Kidney capillary endothelial cell (primary cell): ENCODE measurements at places on chromosomes 2 and 18.

DNA sequence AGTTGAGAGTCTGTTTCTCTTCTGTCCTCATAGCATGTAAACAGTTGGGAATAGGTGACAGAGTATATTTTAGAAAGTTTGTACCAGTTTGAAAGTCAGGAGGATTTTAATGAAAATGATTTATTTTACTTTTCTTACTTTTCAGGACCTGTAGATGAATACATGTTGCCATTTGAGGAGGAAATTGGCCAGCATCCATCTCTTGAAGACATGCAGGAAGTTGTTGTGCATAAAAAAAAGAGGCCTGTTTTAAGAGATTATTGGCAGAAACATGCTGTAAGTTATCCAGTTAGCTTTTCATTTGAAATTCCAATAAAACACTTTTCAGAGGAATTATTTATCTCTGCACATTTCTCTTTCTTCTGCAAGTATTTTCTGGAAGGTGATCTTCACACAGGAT lies 81.1 kb downstream of the ACVR2A start:
- DNase-seq: no peak

GRCh38 chr18:74226156-74226555 lies 65.6 kb downstream of the CYB5A start:
- DNase-seq: no peak

GRCh38 chr18:596288-596881 lies 403 bp upstream of the CLUL1 start:
- no peak for DNase-seq

DNA sequence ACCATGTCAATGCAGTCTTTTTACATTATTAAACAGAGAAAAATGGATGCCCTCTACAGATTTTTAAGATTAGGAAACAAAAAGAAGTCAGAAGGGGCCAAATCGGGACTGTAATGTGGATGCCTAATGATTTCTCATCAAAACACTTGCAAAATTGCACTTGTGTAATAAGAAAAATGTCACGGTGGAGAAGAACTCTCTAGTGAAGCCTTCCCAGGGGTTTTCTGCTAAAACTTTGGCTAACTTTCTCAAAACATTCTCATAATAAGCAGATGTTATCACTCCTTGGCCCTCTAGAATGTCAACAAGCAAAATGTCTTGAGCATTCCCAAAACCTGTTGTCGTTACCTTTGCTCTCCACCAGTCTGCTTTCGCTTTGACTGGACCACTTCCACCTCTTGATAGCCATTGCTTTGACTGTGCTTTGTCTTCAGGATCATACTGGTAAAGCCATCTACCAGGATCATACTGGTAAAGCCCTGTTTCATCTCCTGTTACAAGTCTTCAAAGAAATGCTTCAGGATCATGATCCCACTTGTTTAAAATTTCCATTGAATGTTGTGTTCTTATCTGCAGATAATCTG lies 226.8 kb downstream of the TNS1 start:
- no peak for DNase-seq

DNA sequence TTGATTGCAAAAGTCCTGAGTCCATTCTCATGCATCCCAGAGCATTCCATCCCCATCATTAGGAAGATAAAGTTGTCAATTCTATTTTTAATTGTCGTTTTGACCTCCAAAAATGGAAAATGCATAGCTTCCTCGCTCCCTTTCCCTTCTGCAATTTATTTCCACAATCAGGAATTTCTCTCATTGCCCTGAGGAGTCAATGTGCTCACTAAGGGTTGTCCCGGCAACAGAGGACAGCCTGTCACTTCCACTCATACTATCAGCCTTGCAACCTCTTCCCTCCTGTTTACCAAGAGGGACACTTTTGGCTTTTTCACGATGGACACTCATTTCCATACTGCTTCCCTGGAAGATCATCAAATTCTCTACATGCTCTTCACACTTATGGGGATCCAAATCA lies 164.8 kb downstream of the MYO5B start:
- no peak for DNase-seq

GRCh38 chr2:240505910-240506309 lies 51.9 kb downstream of the ANKMY1 start:
- DNase-seq: no peak

GRCh38 chr2:12731701-12732280 lies 15.1 kb downstream of the TRIB2 start:
- no peak for DNase-seq

DNA sequence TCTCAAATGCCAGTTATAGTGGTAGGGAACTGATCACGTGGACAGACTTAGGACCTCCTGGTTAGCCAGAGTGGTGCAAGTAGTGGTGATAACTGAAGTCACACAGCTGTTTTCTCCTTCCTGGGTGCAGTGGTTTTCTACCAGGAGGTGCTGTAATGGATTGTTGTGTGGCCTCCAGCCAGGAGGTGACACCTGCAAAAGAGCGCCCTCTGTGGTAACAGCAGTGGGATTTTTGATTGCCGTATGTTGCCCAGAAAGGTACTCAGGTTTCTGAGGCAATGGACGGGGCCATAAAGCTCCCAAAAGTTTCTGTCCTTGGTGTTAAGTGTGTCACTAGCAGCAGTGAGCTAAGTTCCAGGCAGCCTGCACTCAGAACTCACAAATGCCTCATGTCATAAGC lies 1358.1 kb upstream of the DDX18 start:
- no peak for DNase-seq

DNA sequence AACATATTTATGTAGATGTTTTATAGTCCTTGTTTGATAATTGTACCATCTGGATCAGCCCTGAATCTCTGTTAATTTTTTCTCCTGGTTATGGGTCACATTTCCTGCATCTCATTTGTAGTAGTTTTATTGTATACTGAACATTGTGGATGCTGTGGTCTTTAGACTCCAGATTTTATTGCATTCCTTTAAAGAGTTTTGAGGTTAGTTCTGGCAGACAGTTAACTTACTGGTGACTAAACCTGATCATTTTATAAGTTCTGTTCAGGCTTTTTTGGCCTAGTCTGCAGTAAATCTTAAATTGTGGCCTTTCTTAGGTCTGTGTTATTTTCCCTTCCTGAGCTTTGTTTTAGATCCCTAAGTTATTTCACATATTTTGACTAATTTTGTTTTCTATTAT lies 84.3 kb downstream of the FANCL start:
- DNase-seq: no peak

DNA sequence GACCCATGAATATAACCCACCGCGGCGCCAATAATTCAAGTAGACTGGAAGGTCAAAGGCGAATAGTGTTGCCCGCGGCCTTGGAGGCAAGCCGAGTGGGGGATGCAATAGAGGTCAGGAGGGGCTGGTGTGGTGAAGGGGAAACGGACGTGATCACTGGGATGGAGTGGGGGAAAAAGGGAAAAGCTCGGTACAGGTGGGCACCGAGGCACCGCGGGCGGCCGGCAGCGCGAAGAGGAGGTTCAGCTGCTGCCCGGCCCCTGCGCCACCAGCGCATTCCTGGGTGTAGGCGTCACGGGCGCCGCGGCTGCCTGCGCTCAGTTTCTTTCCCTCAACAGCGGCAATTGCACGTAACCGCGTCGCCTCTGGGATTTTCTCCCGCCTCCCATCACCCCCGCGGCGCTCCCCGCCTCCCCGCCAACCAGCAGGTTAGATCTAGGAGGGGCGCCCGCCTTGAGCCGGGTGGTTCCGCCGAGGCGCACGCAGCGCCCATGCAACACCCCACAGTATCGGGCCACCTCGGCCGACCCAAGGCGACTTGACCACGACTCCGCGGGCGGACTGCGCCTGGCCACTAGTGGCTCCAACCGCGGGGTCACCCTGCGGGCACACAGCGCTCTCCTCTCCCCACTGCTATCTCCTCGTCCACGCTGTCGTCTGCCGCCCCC lies 1.5 kb downstream of the RND3 start:
- no peak for DNase-seq

DNA sequence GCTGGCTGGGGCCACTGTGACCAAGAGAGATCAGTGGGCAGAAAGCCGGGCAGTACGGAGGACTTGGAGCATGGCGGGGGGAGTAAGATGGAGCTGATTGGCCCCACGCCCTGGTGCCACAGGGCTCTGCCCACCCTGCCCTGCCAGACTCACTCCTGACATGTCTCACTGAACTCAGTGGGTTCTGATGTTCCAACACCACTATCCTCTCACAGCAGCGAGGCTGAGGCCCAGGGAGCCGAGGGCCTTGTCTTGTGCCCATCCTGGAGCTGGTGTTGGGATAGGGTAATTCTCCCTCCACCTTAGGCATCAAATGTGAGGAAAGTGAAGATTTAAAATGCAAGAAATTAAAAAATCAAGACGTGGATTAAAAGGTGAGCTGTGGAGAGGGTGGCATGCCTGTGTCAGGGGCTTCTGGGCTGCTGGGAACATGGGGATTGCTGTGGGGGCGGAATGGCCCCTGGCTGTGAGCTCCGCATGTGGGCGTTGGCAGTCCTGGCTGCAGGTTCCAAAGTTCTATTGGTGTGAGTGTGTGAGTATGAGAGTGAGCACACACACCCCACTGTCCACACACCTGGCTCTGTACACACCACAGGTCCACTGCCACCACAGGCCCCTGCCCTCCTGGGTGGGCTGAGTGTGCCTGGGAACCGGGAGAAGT lies 283.5 kb upstream of the HS6ST1 start:
- no peak for DNase-seq

DNA sequence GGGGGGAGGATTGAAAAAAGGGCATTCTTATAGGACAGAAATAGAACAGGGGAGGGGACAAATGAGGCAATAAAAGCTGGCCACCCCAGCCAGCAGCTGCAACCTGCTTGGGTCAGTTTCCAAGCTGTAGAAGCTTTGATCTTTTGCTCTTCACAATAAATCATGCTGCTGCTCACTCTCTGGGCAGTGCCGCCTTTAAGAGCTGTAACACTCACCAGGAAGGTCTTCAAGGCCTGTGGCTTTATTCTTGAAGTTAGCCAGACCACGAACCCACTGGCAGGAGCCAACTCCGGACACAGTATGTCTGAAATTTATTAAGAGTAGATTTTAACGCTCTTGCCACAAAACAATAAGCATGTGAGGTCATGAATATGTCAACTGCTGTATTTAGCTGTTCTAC lies 649.9 kb upstream of the RAB6C start:
- DNase-seq: no peak

DNA sequence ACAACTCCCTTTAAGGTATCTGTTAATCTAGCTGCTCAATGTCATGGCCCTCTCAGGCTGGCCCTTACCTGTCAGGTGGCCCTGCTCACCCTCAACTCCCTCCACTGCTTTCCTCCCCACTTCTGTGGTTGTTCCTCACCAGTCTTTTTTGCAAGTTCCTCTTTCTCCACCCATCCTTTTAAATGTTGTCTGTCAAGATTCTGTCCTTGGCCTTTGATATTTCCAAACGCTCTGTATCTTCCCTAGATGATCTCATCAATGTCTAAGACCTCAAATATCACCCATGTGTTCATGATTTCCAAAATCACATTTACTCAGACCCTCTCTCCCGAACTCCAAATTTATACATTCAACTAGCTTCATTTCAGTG lies 3.5 kb downstream of the PTPN2 start:
- DNase-seq: no peak

- peak; percentile 15 for DNase-seq
Measured at GRCh38 chr2:61670591-61671501, 132.7 kb upstream of the XPO1 start.

- no peak for DNase-seq
Measured at GRCh38 chr18:644395-645004, 13.0 kb upstream of the TYMS start.

DNA sequence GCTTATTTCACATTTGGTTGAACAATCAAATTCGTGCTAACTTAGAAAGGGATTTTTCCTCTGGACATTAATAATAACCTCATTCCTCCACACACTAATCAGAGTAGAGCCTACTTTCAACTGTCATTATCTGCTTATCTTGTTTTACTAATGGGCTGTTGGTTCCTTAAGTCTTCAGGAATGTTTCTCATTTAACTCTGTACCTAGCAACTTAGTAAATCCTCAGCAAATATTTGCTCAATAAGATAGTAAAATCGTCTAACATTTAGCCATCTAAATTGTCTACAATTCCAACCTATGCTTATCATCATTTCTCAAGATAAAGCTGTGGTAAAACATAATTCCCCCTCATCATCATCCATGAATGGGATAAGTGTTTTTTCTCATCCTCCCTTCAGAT lies 98.1 kb downstream of the CDH2 start:
- no peak for DNase-seq

- DNase-seq: no peak
Measured at GRCh38 chr2:200320344-200320743, 13.9 kb downstream of the SPATS2L start.

- no peak for DNase-seq
Measured at GRCh38 chr2:216553093-216553478, 54.4 kb downstream of the RPL37A start.

GRCh38 chr2:118979152-118979861 lies 37.3 kb downstream of the MARCO start:
- DNase-seq: no peak

GRCh38 chr18:49052891-49053644 lies 102.3 kb upstream of the SMAD7 start:
- DNase-seq: peak; percentile 9

- DNase-seq: no peak
Measured at GRCh38 chr2:160125828-160126227, 63.4 kb upstream of the PLA2R1 start.

DNA sequence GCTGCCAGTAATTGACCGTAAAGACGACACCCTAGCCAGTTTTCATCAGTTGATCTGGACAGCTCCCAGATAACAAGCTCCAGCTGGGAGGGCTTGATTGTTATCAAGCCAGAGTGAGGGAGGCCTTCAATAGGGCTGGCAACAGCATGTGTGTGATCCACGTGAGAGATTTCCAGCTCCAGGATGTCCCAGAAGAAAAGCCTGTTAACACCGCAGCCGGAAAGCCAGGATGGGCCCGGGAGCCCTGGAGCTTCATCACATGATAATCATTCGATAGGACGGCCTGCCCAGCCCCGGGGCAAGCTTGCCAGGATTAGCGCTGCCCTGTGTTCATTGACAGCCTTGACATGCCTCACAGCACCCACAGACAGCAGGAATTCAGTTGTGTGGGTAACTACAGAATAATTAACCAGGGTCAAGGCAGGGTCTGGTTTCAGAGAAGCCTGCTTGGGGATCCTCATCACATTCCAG lies 182.5 kb downstream of the C1D start:
- no peak for DNase-seq

DNA sequence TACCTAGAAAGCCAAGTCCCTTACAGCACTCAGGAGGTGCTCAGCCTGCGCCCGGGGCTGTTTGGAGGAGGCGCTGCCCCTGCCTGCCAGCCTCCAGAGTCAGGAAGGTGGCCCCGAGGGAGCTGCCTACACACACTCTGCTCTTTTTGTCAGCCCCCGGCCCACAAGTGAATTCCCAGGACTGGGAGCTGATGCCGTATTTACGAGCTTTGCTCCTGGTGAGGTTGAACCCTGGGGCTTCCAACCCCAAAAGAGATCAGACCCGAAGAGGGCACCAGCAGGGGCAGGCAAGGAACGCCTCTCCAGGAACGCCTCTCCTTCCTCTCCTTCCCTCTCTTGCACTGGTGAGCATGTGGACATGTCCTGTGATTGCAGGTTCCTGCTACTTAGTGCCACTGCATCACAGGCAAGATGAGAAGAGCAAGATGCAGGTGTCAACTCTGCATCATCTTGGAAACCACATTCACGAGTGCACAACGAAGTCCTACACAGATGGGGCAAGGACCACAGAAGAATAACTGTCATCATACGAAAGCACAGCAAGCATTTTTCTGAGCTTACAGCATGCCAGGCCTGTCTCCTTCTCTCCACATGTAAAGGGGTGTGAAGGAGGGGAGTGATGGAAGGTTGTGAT lies 126.7 kb downstream of the NDUFA10 start:
- no peak for DNase-seq
